CD4-positive, alpha-beta T cell treated with Interleukin-4 for 1 hour (primary cell): ENCODE measurements at places on chromosomes 7 and 10.

DNA sequence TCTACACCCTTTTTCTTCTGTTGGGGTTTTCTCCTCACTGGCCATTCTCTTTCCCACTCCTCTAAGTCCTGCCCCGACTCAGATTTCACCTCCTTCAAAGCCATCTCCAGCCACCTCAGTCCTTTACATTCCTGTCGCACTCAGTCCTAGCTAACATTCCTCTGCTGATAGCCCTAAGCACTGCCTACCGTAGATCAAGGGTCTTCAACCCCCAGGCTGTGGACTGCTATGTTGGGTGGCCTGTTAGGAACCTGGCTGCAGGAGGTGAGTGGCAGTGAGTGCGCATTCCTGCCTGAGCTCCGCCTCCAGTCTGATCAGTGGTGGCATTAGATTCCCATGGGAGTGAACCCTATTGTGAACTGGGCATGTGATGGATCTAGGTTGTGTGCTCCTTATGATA lies 11.2 kb downstream of the PFKFB3 start:
- no peak for DNase-seq

GRCh38 chr7:88062238-88062637 lies 128.2 kb downstream of the ADAM22 start:
- DNase-seq, result no peak

- no peak for DNase-seq
These were observed 586.0 kb downstream of the CALN1 start for GRCh38 chr7:71826141-71826540.

DNA sequence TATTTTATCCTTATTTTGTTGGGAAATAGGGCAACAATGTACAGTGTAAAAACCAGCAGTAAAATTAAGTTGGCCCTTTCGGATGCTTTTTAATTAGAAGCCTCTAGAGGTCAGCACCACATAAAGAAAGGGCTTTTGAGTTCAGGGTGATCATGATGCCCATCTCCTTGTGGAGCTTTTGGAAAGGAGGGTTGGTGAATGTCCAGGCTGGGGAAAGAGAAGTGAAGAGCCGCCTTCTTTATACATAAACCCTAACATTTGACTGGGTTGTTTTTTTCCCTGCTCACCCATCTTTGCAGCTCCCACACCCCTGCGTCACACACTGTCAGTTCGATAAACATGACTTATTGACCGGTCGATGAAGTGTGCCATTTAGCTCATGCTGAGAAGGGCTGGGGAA lies 29.8 kb downstream of the MTURN start:
- DNase-seq, result peak; percentile 47

- no peak for DNase-seq
These were observed 29.0 kb downstream of the GSTO2 start for GRCh38 chr10:104297697-104298660.

DNA sequence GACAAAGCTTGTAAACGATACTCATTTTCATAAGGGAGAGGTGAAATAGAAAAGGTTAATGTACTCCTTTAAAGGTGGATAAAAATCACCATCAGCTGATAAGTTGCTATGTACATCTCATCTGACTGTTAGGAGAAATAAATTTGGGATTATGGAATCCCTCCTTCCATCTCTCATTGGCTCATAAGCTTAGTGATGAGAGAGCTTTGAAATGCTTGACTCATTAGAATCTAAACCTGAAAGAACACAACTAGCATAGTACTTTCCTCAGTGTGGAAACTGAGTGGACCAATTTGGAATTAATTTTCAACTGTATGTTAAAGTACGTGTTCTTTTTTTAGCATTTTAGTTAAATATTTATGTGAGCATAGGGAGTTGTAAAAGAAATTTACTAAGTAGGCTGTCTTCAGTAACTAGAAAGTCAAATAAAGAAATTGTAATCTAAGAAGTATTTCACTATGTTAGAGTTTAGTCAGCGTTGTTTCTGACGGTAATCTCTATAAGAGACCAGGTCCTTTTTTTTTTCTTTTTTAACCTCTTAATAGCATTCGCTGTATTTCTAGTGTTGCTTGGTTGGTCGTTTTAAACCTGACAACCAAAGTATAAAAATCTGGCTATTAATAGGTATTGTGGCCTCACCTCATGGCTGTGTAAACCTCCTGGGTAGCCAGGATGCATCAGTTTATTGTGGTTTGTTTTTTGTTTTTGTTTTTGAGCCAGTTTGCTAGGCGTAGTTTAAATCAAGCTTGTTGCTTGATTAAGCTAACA lies 34.4 kb downstream of the FHIP2A start:
- no peak for DNase-seq

GRCh38 chr10:47240173-47240572 lies 59.8 kb upstream of the GDF10 start:
- DNase-seq, result no peak

GRCh38 chr10:3544561-3544960 lies 240.4 kb downstream of the KLF6 start:
- no peak for DNase-seq

GRCh38 chr10:20173046-20173445 lies 356.8 kb downstream of the PLXDC2 start:
- DNase-seq, result no peak

GRCh38 chr7:30900053-30900452 lies 11.6 kb upstream of the AQP1 start:
- no peak for DNase-seq

- DNase-seq, result no peak
These were observed 33.1 kb upstream of the ARMC3 start for GRCh38 chr10:22894714-22895113.

GRCh38 chr7:34727464-34727995 lies 69.5 kb downstream of the NPSR1 start:
- DNase-seq, result no peak

- DNase-seq, result no peak
These were observed 338.6 kb upstream of the SEMA3A start for GRCh38 chr7:84533182-84533581.

- DNase-seq, result no peak
These were observed 7.7 kb downstream of the AGMO start for GRCh38 chr7:15554081-15554480.

GRCh38 chr10:42880255-42880620 lies 97.6 kb downstream of the BMS1 start:
- DNase-seq, result no peak

GRCh38 chr7:75743455-75743859 lies 4.7 kb upstream of the HIP1 start:
- DNase-seq, result no peak

- DNase-seq, result no peak
These were observed 98.5 kb downstream of the GNAI1 start for GRCh38 chr7:80232979-80233724.

DNA sequence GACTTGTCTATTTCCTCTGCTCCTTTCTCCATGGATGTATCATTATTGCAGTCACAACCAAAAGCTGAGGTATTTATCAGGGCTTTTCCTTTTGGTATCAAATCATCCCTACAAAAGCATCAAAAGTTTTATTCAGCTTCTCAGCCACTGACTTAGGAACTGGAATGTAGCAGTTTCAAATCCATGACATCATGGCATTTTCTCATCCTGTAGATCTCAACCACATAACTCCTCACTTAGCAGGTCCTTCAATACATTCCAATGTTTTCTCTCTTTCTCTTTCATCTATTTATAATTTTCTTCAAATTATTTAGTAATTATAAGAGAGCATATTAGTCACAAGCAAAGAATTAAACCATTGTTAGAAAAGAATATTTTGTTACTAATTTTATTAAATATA lies 537.4 kb upstream of the SORCS1 start:
- DNase-seq, result no peak

GRCh38 chr7:36366005-36366717 lies 23.5 kb upstream of the ANLN start:
- DNase-seq, result no peak

GRCh38 chr7:130071701-130072622 lies 1.6 kb downstream of the KLHDC10 start:
- DNase-seq, result peak; percentile 80

DNA sequence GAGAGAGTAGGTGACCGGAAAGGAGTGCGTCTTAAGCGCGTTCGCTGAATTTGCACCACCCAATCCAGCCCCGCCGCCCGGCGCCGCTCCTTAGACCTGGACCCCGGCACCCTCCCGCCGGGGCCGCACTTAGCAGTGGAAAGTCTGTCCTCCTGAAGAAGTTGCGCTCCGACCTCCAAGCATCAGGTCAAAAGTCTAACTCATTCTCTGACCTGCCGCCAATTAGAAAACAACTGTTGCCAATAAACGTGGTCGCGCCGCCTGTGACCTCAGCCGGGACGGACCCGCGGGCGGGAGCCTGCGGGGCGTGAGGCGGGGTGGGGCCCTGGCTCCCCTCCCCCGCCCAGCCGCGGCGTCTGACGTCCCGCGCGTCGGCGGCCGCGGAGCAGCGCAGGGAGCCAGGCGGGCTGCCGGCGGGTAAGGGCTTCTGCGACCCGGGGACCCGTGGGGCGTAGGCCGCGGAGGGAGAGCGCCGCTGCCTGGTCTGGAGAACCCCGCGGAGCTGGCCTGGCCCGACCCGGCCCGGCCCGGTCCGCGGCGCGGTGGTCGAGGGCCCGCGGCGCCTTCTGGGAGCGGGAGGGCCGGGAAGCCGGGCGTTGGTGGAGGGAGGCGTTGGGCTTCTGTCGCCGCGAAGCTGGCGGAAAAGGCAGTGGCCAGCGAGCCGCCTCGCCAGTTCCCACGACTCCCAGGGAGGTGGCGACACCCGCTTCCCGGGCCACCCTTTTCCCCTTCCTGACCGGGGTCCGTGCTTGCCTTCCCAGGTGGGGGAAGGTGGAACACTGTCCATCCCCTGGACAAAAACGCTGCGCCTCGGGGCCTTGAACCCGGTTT lies at the start of gene BCAP29:
BCAP29 (plus strand) TSS at position 362 of the 831 bp plus-strand sequence. CDS start 527 bp downstream, outside the sequence.
- DNase-seq, result peak; percentile 65

GRCh38 chr7:74032624-74033371 lies 4.8 kb downstream of the ELN start:
- no peak for DNase-seq

DNA sequence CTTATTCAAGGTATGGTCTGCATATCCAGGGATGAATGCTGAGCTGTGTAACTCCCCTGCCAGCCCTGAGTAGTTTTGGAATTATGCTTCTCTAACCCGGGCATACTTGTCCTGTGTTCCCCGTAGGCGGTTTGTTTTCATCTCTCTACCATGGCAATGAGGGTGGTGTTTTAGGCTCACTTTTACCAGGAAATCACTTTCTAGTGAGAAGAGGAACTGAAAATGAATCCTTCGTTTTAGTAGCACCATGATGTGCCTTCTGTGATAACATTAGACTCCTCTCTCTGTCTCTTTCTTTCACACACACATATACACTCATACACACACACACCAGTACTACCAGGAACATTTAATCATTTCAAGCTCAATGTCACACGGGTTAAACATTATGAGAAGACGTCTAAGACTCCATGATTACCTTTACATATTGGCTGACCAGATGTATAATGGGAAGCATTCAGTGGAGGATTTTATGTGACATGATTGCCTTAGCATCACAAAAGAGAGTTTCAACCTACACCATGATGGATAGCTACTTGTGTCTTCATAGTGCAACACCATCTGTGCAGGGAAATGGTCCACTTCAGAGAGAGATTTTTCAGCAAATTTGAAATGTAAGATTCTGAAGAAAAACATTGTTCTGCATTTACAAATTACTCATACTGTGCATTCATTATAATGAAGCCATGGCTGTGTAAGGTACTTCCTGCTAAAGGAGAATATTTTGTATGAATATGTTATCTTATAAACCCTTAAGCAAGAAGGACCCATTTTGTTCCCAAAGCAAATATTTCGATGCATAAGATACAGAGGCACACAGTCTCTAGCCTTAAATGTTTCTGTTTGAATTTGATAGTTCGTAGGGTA lies 31.0 kb upstream of the PFKP start:
- peak; percentile 67 for DNase-seq

DNA sequence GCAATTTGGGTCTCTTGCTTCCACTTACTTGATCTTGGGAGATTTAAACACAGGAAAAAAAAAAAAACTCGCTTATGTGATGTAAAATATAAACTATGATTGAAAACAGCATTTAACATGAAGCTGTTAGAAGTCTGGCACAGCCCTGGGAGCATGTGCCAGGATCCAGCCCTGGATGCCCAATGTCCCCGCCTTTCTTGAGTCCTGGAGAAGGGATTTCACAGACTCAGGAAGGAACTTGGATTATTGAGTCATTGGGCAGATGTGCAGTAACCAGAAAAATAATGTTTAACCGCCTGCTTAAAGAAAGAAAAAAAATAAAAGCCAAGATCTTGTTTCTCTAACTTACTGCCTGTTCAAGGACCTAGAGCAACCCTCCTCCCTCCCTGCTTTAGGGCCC lies 3.7 kb upstream of the JCAD start:
- DNase-seq, result no peak

- no peak for DNase-seq
These were observed 29.0 kb downstream of the PDGFA start for GRCh38 chr7:490461-491291.

- DNase-seq, result no peak
These were observed 12.9 kb downstream of the ATP6V1F start for GRCh38 chr7:128875523-128875948.

GRCh38 chr10:98326621-98327027 lies 58.6 kb upstream of the LOXL4 start:
- DNase-seq, result no peak

DNA sequence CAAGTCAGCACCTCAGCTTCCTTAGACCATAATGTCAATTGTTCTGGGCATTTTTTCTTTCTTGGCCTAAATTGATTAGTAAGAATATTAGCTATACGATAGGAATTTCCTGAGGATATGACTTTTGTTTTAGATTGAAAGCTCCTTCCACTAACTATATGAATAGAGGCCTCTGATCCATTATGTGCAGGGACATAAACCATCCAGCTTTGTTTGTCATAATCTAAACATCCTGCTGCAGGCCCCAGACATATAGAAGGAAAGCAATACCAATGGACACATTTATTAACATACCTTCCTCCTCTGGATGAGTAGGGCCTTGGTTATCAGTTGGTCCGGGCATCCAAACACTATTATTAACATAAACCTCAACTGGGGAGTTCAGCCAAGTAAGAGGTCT lies 4.3 kb upstream of the GIMAP4 start:
- no peak for DNase-seq

GRCh38 chr10:60937784-60938654 lies 6.0 kb downstream of the RHOBTB1 start:
- no peak for DNase-seq

- DNase-seq, result no peak
These were observed 20.1 kb downstream of the RP9 start for GRCh38 chr7:33089142-33089541.

GRCh38 chr7:142496545-142496991 lies 238.7 kb upstream of the PRSS58 start:
- DNase-seq, result peak; percentile 20

DNA sequence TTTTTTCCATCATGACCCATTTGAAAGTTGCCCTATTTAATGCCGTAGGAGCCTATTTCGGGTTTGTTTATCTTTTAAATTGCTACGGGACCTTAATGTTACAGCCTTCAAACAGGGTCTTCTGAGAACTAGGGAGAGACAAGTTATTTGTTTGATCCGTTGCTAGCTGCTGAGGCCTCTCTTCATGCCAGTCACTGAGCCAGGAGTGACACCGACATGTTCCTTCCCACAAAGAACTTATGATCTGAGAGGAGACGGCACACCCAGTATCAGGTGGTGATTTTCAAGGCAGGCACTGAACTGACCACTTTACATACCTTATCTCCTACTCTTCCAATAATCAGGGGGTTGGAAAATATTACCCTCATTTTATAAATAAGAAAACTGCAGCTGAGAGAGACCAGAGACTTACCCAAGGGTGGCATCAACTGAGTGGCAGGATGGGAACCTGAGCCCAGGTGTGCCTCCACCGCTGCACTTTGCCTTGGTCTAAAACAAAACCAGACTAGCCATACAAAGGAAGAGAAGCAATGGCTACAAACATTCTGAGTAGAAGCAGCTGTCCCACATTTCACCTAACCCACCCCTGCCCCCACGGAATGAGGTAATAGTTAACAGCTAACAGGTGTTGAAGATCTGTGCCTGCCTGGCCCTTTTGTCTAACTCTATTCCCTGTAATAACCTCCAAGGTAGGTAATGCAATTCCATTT lies 40.5 kb downstream of the PPP1R3C start:
- DNase-seq, result no peak
